ENCODE measurements at places on chromosomes 7 and 10.

- DNase-seq: no peak
Measured at GRCh38 chr7:29854257-29854938, 48.1 kb downstream of the WIPF3 start.

DNA sequence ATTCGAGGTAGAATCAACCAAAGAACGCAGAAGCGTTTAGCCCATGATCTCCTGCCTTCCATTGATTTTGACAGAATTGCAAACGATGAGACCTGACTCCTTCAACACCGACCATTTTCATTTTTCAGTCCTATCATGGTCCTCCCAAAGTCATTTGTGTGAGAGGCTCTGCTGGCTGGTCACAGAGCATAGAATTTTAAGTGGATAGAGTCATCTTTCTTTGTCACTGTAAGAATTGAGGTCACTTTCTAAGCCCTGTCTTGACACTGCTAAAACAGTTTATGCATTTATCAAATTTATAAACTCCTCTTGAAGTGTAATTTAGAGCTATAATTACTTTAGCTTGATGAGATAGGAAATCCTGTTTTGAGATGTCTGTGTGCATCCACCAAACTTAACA, 72.0 kb downstream of the UBE3C start:
- no peak for DNase-seq

GRCh38 chr7:3197567-3198213, 103.4 kb upstream of the SDK1 start:
- no peak for DNase-seq

DNA sequence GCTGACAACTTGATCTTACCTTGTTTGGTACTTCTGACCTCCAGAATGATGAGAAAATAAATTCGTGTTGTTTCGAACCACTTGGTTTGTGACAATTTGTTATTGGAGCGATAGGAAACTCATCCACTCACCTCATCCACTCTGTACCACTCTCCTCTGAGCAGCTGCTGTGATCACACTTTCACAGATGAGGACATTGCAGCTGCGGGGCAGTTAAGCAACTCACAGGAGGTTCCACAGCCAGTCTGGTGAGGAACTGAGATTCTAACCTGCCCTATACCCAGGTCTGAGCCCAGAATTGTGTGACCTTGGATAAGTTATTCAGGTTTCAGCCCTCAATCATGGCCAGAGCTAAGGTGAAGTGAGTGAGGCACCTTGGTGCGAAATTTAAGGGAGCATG, 35.2 kb downstream of the BTBD16 start:
- DNase-seq: no peak

- DNase-seq: no peak
Measured at GRCh38 chr10:83955406-83955805, 183.9 kb upstream of the GHITM start.

GRCh38 chr7:114298011-114298410, 116.6 kb upstream of the FOXP2 start:
- no peak for DNase-seq

DNA sequence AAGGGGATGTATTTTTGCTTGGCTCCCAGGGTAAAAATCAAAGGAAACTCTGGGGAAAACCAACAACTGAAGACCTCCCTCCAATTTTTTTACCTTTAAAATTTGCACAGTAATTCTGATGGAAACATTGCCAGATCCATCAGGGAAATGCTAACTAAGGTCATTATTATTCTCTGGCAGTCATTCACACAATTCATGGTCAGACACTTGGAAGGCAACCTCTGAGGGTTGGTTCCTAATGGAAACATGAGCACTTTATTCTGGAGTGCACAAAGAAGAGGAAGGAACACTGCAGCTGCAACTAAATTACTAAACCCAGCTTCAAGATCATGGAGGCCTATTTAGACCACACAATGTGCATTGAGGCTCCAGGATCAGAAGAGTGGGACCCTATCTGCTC, 34.2 kb downstream of the SRI start:
- no peak for DNase-seq

Data from activated T-helper 1 cell treated with anti-CD3 and anti-CD28 coated beads, Interleukin-2, amount 50 U/mL, for 16 hours (primary cell).